Spleen (tissue), 13 donors: ENCODE measurements at places on chromosomes 11 and 22.

- peaks cover 83% of the 10 kb centered on the region for H3K4me1 ChIP-seq
- H3K27ac ChIP-seq = peak overlapping the region; percentile 98
- DNase-seq = no peak
- no peaks in the 10 kb centered on the region for H3K27me3 ChIP-seq
Observed at GRCh38 chr11:108220721-108221336, 1.6 kb downstream of the NPAT start.

GRCh38 chr22:42086051-42086450 is 4.5 kb downstream of the NDUFA6 start:
- H3K36me3 ChIP-seq = peaks cover 31% of the 10 kb centered on the region
- peak overlapping the region; percentile 52 for H3K27ac ChIP-seq
- H3K4me3 ChIP-seq = no peak overlapping the region
- H3K4me1 ChIP-seq = peaks cover 15% of the 10 kb centered on the region

- H3K36me3 ChIP-seq = no peaks in the 10 kb centered on the region
- H3K4me1 ChIP-seq = no peaks in the 10 kb centered on the region
- H3K27ac ChIP-seq = no peak overlapping the region
- no peak for DNase-seq
Observed at GRCh38 chr11:20536784-20537183, 62.6 kb upstream of the SLC6A5 start.

GRCh38 chr11:61331651-61332050 is 1.3 kb downstream of the DDB1 start:
- no peak for DNase-seq
- no peak overlapping the region for H3K27ac ChIP-seq
- peaks cover 66% of the 10 kb centered on the region for H3K4me1 ChIP-seq
- no peaks in the 10 kb centered on the region for H3K27me3 ChIP-seq
- H3K36me3 ChIP-seq = peaks cover 33% of the 10 kb centered on the region

- peak overlapping the region; percentile 81 for H3K4me3 ChIP-seq
- H3K27me3 ChIP-seq = no peaks in the 10 kb centered on the region
- peak overlapping the region; percentile 93 for H3K27ac ChIP-seq
- H3K4me1 ChIP-seq = peaks cover 36% of the 10 kb centered on the region
Observed at GRCh38 chr11:118928870-118929500, 3.3 kb upstream of the BCL9L start.

DNA sequence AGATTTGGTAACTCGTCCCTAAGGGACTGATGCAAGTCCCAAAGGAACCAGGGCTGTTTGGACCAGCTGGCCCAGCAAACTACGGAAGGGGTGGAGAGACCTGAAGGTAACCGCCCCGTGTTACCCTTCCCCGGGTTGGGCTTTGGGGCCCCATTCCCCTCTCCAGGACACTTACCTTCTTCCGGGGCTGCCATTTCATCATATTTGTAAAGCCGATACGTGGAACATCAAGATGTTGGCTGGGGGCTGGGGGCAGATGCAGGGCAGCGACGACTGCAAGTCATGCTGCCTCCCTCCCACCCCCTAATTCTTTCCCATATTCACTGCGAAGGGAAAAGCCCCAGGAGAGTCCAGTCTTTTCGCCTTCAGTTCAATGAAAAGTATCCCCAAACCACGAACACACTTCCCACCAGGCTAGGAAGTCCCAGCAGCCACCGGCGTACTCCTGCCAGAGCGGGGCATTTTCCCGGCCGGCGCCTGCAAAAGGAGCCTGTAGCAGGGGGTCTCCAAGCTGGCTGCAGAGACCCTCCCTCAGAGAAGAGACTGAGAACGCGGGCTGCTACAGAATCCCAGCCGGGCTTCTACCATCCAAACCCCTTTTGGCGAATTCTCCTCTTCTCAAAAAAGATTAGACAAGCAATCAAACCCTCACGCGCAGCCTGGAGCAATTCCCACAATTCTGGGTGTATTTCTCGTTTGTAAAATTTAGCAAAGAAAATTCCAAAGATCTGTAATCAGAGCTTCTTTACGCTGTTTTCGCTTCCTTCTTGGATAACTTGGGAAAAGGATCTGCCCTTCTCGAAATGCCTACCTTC is 236.7 kb downstream of the TTC28 start:
- peak overlapping the region; percentile 46 for H3K4me3 ChIP-seq
- peaks cover 15% of the 10 kb centered on the region for H3K27me3 ChIP-seq
- H3K4me1 ChIP-seq = peaks cover 33% of the 10 kb centered on the region
- no peaks in the 10 kb centered on the region for H3K36me3 ChIP-seq
- H3K27ac ChIP-seq = peak overlapping the region; percentile 58
- no peak for DNase-seq

DNA sequence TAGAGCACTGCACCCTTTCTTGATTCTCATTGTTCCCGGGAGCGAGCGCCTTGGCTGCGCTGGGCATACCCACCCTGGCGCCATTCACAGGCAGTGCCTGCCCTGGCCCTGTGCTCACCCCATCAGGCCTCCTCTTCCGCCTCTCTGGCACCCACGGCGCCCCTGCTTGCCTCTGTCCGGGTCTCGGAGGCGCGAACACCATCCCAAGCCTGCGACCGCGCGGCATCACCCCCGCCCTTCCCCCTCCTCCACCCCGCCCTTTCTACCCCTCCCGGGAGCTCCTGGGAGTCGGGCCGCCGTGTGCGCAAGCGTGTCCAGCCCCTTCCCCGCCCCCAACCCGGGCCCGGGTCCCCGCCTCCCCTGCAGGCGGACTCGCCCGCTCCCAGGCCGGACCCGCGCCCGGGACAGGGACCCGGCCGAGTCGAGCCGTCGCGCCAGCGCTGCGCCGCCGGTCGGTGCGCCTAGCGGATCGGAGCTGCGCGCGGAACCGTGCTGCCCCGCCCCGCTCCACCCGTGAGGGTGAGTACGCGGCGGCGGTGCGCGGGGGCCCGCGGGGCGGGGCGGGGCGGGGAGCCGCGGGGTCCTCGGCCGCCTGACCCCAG is at the start of gene ST3GAL4:
TSS of gene ST3GAL4 (plus strand) at position 363 of the 602 bp plus-strand sequence. CDS start 50,470 bp downstream, outside the sequence.
- H3K4me3 ChIP-seq = peak within 1 kb of the TSS; percentile 63
- H3K4me1 ChIP-seq = peaks cover 18% of the 10 kb centered on the region
- H3K27me3 ChIP-seq = no peaks in the 10 kb centered on the region
- peak within 1 kb of the TSS; percentile 68 for H3K27ac ChIP-seq
- H3K36me3 ChIP-seq = no peaks in the 10 kb centered on the region
- DNase-seq = peak; percentile 95

- DNase-seq = no peak
- peaks cover 15% of the 10 kb centered on the region for H3K4me1 ChIP-seq
- no peak overlapping the region for H3K4me3 ChIP-seq
- no peak overlapping the region for H3K27ac ChIP-seq
- H3K27me3 ChIP-seq = peaks cover 9% of the 10 kb centered on the region
- no peaks in the 10 kb centered on the region for H3K36me3 ChIP-seq
Observed at GRCh38 chr11:9092853-9093778, 1.7 kb upstream of the SCUBE2 start.

DNA sequence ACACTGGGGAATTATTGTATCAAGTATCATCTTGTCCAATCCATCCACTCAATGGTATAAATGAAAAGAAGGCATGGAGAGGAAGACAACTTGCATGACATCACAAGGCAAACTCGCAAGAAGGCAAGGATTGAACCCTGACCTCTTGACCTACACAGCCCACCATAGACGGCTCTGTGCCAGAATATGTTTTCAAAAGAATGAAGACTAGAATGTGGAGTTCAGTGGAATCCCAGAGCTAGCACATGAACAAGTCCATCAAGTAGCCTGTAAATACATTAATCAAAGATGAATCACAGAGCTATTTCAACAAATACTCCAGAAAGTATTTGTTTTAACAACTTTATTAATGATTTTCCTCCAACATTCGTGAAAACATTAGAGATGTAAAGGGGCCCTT is 189.7 kb downstream of the GUCY1A2 start:
- no peaks in the 10 kb centered on the region for H3K27me3 ChIP-seq
- no peaks in the 10 kb centered on the region for H3K36me3 ChIP-seq
- no peak overlapping the region for H3K27ac ChIP-seq
- DNase-seq = no peak
- no peaks in the 10 kb centered on the region for H3K4me1 ChIP-seq

GRCh38 chr22:28884747-28885350 is 1.5 kb downstream of the ZNRF3 start:
- peaks cover 23% of the 10 kb centered on the region for H3K4me1 ChIP-seq
- peaks cover 10% of the 10 kb centered on the region for H3K27me3 ChIP-seq

DNA sequence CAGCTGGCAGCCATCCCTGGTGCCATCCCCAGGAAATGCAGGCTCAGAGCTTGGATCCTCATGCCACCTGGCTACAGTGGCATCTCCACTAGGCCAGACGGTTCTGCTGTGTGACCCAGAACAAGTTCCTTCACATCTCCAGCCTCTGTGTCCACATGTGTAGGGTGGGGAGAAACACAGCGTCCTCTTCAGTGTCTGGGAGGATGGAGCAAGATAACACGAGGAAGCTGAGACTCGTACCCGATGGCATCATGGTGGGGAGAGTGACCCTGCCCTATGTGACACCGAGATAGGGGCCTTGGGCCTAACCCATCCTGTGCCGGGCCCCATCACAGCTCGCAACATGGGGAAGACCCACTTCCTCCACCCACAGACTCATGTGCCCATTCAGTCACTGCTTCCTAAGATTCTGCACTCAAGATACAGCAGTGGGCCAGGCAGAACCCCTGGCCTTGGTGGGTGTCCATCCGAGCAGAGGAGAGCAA is 78.5 kb downstream of the MORC2 start:
- H3K27ac ChIP-seq = no peak overlapping the region
- no peaks in the 10 kb centered on the region for H3K36me3 ChIP-seq
- H3K27me3 ChIP-seq = no peaks in the 10 kb centered on the region
- DNase-seq = peak; percentile 40
- H3K4me3 ChIP-seq = no peak overlapping the region
- no peaks in the 10 kb centered on the region for H3K4me1 ChIP-seq

DNA sequence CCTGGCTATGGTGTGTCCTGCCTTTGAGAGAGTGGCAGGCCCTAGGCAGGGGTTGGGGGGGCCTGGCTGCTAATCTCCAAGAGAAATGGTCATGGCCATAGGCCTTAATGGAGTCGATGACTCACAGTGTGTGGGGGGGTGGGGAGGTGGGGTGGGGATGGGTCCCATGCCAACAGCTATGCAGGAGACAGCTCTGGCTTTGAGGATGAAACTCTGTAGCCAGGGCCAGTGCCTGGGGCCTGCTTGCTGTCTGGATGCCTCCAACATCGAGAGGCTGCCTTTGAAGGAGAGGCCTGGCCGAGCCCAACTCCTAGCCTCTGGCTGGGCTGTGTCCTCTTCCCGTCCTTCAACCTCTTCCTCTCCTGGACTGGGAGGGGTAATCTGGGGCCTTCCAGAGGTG is 23.9 kb upstream of the TSPAN18 start:
- H3K27ac ChIP-seq = no peak overlapping the region
- H3K4me3 ChIP-seq = no peak overlapping the region
- H3K36me3 ChIP-seq = no peaks in the 10 kb centered on the region
- peak; percentile 42 for DNase-seq

DNA sequence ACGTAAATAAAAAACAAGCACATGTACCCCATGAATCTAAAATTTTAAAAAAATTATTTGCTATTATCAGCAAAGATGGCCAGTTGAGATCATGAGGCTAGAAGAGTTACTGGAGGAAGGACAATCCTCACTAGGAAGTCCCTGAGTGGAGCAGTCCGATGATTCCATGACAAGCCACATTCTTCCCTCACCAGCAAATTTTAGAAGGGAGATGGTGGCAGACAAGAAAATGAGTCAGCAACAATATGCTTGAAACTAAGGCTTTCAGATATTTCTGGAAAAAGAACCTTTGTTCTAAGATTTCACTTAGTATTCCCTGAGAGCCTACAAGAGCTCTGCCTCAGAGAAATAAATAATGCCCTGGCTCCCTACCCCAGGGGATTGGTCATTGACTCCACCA is 34.9 kb downstream of the P4HA3 start:
- no peak for DNase-seq
- H3K4me1 ChIP-seq = no peaks in the 10 kb centered on the region
- H3K4me3 ChIP-seq = no peak overlapping the region
- H3K36me3 ChIP-seq = no peaks in the 10 kb centered on the region

DNA sequence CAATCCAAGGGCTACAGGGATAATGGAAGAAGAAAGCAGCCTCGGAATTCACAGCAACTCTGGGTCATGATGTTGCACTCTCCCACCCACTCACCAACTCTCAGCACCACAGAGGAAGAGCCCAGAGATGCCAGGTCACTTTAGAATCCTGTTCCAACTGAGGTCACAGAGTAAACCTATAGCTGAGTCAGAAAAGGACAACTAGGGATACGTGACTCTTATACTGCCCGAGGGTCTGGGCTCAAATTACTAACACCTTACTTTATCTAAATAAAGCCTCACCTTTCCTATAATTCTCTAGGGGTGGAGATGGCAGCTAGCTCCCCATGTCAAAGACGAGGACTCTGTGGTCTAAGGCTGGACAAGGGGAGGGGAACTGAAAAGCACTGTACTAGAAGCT is 24.6 kb downstream of the IL18BP start:
- DNase-seq = no peak
- no peak overlapping the region for H3K27ac ChIP-seq
- no peaks in the 10 kb centered on the region for H3K27me3 ChIP-seq
- peaks cover 43% of the 10 kb centered on the region for H3K4me1 ChIP-seq
- peaks cover 99% of the 10 kb centered on the region for H3K36me3 ChIP-seq
- no peak overlapping the region for H3K4me3 ChIP-seq

DNA sequence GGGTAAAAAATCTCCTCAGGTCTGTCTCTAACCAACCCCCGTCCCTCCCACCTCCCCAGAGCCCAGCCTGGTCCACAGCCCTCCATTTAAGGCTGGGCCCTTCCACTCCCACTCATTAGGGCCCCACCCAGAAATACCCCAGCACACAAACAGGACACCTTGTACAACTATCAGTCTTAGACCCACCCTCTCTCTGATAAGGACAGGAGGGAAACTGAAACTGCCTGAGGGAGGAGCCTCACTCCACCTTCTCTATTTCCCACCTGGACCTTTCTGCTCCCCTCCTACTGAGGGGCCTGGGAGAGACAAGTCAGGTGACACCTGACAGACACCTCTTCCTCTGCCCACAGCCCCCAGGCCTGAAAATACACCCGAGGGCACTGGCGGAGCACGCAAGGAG is 90.2 kb downstream of the PLEKHA7 start:
- DNase-seq = no peak
- no peak overlapping the region for H3K4me3 ChIP-seq
- H3K4me1 ChIP-seq = peaks cover 17% of the 10 kb centered on the region
- peaks cover 33% of the 10 kb centered on the region for H3K27me3 ChIP-seq
- H3K36me3 ChIP-seq = no peaks in the 10 kb centered on the region
- H3K27ac ChIP-seq = no peak overlapping the region

- no peak overlapping the region for H3K4me3 ChIP-seq
- H3K27me3 ChIP-seq = no peaks in the 10 kb centered on the region
- no peaks in the 10 kb centered on the region for H3K4me1 ChIP-seq
- no peaks in the 10 kb centered on the region for H3K36me3 ChIP-seq
Observed at GRCh38 chr11:22787551-22788162, 41.9 kb downstream of the SVIP start.
